ENCODE measurements at places on chromosomes 3 and 15.
A peak's percentile ranks its signal among the peaks of the same experiment; 100 is the strongest.

DNA sequence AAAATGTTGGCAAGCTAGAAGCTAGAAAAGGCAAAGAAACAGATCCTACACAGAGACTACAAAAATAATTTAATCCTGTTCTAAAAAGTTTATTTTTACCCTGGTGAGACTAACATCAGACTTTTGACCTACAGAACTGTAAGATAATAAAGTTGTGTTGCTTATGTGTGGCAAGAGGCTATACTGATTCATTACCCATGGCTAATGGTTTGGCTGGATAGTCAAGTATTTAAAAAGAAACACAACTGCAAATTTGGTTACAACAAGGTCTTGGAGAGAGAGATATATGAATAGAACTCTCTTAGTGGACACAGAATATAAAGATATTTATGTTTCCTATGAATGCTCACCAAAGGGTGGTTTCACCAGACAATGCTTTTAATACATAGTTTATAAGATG, 364.2 kb upstream of the PLSCR5 start:
- peak; percentile 42 for DNase-seq

DNA sequence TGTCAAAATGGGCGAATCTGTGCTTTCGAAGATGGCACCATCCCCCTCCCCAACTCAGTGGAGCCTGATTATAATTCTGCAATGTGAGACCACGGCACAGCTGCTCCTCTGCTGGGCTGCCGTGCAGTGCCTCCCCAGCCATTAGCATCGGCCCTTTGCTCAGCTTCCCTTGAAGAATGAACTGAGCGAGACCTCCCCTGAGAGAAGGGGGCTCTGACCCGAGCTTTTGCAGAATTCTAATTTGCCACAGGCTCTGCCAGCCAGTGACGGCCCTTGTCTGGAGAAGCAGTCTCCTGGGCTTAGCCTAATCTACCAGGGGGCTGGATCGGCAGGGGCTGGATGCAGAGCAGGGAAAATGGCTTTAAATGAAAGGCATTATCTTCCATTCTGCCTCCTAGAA, 57.2 kb downstream of the GLDN start:
- DNase-seq = no peak

GRCh38 chr3:178494386-178494785, 41.9 kb upstream of the KCNMB2 start:
- no peak for DNase-seq

GRCh38 chr3:54083921-54084320, 38.4 kb upstream of the CACNA2D3 start:
- DNase-seq = no peak

DNA sequence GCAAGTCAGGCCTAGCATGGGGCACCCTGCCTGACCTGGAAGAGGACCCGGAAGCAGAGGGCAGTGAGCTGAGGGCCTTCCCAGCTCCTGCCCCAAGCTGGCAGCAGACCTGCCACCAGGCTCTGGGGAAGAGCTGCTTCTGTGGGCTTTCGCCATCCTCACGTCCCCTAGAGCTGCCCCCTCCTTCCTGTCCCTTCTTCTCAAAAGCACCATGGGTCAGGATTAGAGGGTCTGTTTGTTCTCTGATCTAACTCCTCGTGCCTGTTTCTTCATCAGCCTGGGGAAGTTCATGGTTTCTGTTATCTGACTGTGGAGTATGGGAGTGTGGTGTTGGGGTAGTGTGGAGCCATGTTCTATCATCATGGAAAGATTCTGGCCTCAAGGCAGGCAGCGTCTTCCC, 58.4 kb upstream of the POLG start:
- no peak for DNase-seq

Measured in AG09309 (cell line).